Vagina (tissue), 2 donors: ENCODE measurements at places on chromosomes 6 and 20. TPM values are rescaled to one million over a fixed set of nuclear protein-coding genes. Genes with fewer than 3 reads are reported as not detected.

DYNLT2 gene
- 3.2 TPM for total RNA-seq

MLIP gene
- total RNA-seq = not detected

ADTRP gene
- not detected for total RNA-seq

NRN1 gene
- 9.8 TPM for total RNA-seq
